ENCODE measurements at places on chromosomes 7 and 10.
A peak's percentile ranks its signal among the peaks of the same experiment; 100 is the strongest.

GRCh38 chr7:27247000-27247399, 4.4 kb downstream of the EVX1 start:
- no peak for DNase-seq

DNA sequence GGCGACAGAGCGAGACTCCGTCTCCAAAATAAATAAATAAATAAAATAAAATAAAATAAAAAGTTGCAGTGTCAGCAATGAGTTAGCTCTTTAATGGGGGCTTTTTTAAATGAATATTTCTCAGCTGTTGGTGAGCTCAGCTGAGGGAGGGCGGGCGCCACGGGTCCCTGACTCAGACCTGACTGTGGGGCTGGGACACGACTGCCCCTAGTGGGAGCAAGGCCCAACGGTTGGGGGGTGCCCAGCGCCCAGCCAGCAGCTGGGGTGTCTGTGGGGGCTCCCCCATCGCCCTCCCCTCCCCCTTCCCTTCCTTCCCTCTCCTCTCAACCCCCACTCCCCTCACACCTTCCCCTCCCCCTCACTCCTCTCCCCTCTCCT, 46.6 kb downstream of the PWWP2B start:
- no peak for DNase-seq

GRCh38 chr10:114110174-114110972, 63.6 kb downstream of the CCDC186 start:
- DNase-seq, result no peak

- DNase-seq, result no peak
These were observed 24.6 kb downstream of the PEX1 start for GRCh38 chr7:92503767-92504166.

GRCh38 chr7:50312250-50313162, 8.0 kb downstream of the IKZF1 start:
- DNase-seq, result no peak

DNA sequence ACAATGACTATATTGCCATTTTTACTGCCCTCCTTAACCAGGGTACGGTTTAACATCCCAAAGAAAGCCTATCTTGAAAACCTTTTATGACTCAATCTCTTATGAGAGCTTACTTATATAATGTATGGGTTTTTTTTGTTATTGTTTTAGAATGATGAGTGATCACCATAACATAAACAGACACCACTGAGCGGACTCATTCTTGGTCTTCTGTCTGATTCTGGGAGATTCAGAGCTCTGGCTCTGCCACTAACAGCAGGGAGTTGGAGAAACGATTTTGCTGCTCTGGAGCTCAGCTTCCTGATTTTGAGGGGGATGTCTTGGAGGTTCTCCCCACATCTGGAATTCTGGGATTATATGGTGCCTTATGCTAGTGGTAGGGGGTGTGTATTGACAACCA, 244.1 kb downstream of the FRMD4A start:
- DNase-seq, result no peak

- DNase-seq, result no peak
These were observed 145.6 kb downstream of the PFKFB3 start for GRCh38 chr10:6348096-6348874.

- DNase-seq, result peak; percentile 94
These were observed at the start of gene BMPR1A for GRCh38 chr10:86756511-86757112. Gene BMPR1A (plus strand): TSS chr10:86756619. CDS start chr10:86876019, 119,400 bp downstream.

DNA sequence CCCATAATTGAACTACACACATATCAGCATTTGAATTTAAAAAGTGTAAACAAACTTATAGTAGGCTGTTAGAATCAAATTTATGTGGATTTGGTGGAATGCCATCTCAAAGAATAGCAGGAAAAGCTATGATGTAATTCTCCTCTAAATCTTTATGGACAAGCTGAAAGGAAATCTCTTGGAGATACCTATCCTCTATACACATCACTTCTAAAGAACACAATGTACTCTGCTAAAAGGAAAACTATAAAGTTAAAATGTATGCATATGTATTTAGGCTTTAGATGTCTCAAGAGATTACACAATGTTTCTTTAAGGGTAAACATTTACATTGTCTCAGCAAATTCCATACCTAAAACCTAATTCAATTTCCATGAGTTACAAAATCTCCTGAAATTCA, 323.3 kb downstream of the CRPPA start:
- DNase-seq, result no peak

DNA sequence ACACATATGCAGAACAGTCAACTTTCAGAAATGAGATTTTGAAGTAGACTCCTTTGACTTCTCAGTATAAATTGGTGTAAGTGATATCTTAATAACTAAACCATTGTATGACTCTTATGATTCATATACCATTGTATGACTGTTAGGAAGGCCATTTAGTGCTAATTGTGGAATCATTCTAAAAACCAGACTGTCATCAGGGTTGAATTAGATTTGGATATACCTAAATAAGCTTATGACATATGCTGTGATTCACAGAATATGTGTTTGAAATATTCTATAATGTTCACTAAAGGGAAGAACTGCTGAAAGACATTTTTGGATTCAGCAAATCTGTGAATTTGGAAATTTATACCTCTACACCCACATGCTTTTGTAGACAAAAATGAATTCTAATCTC, 438.1 kb downstream of the MDFIC start:
- DNase-seq, result no peak

DNA sequence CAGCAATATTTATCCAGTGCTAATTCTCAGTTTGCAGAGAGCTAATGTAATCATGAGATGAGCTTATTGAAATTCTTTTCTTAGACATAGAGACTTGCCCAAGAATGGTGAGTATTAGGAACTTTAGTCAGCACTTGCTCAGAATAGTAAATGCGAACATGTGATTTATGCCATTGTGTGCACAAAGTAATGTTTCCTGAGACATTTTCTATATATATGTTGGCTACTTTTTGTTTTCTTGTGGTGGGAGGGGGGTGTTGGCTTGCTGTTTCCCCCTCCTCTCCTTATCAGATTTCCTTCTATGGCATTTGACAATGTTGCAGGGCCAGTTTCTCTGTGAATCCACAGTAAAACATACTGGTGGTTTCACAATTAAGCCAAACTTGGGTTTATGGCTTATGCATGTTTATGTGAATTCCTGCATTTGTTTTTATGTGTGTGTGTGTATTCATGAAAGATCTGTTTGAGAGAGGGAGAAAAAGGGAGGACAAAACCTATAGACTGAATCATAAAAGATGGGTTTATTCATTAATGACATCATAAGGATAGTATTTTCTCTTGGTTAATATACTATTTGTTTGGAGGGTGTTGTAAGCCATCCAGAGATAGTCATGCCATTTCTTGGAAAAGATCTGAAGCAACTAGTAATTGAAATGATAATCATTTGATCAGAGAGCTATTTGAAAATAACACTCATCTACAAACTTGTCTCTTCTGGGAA, 36.3 kb downstream of the ARID5B start:
- no peak for DNase-seq

DNA sequence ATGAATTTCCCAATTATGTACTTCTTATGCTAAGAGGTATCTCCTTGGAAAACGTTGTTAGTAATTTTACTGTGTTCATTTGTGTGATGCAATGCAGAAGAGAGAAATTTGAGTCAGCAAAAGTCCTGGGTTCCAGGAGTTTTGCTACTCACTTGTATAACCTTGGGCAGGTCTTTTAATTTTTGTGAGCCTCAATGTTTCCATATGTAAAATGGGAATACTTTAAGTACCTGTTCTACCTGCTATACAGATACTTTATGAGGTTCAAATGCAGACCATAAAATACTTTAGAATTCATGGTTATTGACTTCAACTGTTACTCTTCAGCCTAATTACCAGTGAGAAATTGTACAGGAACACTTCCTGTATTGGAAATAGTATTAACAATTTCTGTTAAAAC, 185.5 kb downstream of the MLLT10 start:
- DNase-seq, result no peak

GRCh38 chr7:78224923-78225322, 426.4 kb downstream of the PHTF2 start:
- no peak for DNase-seq

DNA sequence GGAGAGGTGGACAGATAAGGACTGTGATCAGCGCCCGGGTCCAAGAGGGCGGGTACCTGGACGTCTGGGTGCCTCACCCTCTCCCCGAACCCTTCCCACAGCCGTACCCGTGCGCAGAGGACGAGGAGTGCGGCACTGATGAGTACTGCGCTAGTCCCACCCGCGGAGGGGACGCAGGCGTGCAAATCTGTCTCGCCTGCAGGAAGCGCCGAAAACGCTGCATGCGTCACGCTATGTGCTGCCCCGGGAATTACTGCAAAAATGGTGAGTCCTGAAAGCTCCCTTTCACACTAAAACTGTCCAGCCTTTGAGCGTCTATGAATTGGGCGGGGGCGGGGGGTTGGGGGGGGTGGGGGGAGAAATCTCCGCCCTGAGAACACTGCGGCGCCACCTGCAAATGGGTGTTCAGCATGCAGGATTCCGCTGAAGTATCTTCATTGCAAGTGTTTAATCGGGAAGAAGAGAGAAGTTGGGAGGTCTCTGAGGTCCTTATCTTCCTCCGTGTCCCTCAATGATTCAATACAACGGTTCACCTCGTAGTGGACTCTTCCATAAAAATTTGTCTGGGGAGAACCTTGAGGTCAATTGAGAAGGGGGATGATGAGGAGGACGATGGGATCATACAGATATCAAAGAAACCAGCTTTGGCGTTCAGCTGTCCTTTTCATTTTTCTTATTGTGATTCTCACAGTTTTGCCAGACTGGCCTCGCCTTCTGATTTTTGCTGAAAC, 906 bp downstream of the DKK1 start:
- no peak for DNase-seq

- DNase-seq, result no peak
These were observed 19.3 kb downstream of the FRMD4A start for GRCh38 chr10:14311206-14311957.

- DNase-seq, result no peak
These were observed at the start of gene PAXIP1 for GRCh38 chr7:155003092-155003375. Gene PAXIP1 (minus strand): TSS chr7:155003124. CDS start chr7:155002929, 195 bp downstream.

- no peak for DNase-seq
These were observed 57.6 kb downstream of the NKX6-2 start for GRCh38 chr10:132728321-132728720.

DNA sequence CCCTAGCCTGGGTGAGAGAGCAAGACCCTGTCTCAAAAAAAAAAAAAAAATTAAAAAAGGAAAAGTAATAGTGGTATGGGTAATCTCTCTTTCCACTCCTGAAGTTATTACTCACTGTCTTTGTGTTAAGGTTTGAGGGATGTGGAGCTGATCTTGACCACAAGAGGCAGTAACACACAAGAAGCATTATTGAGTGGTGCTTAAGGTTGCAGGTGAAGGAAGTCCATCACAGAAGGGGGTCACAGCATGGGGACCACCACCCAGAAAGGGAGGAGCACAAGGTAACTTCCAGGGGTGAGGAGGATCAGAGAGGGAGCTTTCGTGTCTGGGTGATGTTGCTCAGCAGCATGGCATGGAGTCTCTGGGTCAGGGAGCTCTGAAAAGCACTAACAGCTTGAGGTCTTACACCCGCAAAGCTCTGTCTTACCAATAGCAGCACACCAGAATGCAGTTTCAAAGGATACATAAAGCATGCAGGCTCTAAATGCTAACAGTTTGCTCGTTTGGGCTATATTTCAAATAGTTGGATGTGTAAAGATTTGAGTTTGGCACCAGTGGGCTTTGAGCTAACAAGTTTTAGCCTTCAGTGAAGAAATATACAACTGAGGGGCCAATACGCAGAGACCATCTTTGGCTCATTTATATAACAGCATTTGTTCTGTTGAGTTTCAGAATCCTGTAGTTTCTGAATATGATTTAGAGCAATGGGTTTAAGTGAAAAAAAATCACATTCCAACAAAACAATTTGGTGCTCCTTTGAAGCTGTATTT, 100.4 kb upstream of the DNAJC1 start:
- DNase-seq, result no peak

GRCh38 chr7:108234971-108235450, 104.8 kb upstream of the LAMB4 start:
- DNase-seq, result no peak
